ENCODE measurements at places on chromosomes 13 and 19. TPM values are rescaled to one million over a fixed set of nuclear protein-coding genes. Genes with fewer than 3 reads are reported as not detected.
A peak's percentile ranks its signal among the peaks of the same experiment; 100 is the strongest.

GRCh38 chr19:2799273-2800020 lies 14.1 kb downstream of the THOP1 start:
- no peak overlapping the region for H3K27ac ChIP-seq
- H3K27me3 ChIP-seq: no peaks in the 10 kb centered on the region
- H3K4me1 ChIP-seq: no peaks in the 10 kb centered on the region
- no peak for DNase-seq
- H3K4me3 ChIP-seq: no peak overlapping the region

DNA sequence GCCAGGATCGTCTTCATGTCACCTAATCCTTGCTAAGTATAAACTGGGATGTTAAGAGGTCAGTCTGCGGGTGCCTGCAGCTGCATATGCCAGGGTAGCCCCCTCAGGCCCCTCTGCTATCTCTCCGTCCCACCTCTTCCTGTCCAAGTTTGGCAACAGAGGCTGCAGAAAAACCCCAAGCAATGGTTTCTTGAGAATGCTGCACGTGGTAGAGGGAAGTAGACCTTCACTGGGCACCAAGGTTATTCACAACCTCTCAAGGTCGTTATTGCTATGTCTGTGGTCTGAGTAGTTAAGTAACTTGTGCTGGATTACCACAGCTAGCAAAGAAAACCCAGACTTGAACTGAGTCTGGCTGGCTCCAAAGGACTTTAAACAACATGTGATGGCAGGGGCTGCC lies 77.9 kb upstream of the XPO4 start:
- no peak overlapping the region for H3K27ac ChIP-seq
- no peaks in the 10 kb centered on the region for H3K27me3 ChIP-seq
- DNase-seq: no peak
- peaks cover 98% of the 10 kb centered on the region for H3K36me3 ChIP-seq

- H3K27ac ChIP-seq: no peak overlapping the region
- DNase-seq: no peak
- H3K4me3 ChIP-seq: no peak overlapping the region
- H3K27me3 ChIP-seq: no peaks in the 10 kb centered on the region
- H3K36me3 ChIP-seq: no peaks in the 10 kb centered on the region
- H3K4me1 ChIP-seq: peaks cover 15% of the 10 kb centered on the region
Measured at GRCh38 chr19:57302727-57303401, 17.4 kb upstream of the ZNF543 start.

DNA sequence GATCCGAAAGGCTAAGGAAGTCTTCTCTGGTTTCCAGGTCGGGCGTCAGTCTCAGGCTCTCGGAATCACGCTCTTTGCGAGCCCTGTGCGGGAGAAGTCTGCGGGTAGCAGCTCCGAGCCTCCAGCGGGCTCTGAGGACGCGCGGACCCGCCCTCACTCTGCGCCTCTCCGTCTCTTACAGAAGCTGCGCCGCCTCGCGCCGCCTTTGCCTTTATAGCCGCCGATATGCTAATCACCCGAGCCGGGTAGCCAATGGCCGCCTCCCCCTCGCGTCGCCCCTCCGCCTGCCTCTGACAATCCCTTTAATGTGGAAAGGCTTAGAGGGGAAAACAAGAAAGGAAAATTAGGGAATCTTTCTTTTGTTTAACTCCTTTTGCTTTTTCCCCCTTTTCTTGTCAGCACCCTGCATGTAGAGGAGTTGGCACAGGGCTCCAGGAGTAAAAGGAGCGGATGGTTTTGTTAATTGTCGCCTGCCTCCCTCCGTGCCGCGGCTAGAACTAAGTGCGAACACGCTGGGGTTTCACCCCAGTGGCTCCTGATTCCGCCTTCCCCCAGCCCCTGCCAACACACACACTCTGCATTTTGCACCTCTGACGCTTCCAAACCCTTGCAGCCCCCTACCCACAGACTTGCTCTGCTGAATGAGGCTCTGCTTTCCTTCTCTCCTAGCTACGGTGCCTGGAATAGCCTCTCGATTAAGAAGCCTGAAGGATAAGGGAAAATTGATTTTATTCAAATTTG lies at the start of gene PCDH8:
Gene PCDH8, minus strand, starts transcription at position 186 of the 741 bp plus-strand sequence. CDS start 204 bp downstream, outside the sequence.
- peaks cover 8% of the 10 kb centered on the region for H3K27me3 ChIP-seq
- H3K4me3 ChIP-seq: no peak within 1 kb of the TSS
- no peaks in the 10 kb centered on the region for H3K36me3 ChIP-seq
- H3K27ac ChIP-seq: no peak within 1 kb of the TSS
- DNase-seq: no peak

- no peaks in the 10 kb centered on the region for H3K27me3 ChIP-seq
- DNase-seq: peak; percentile 96
- H3K4me1 ChIP-seq: peaks cover 14% of the 10 kb centered on the region
- peak overlapping the region; percentile 67 for H3K27ac ChIP-seq
- H3K36me3 ChIP-seq: no peaks in the 10 kb centered on the region
- H3K4me3 ChIP-seq: peak overlapping the region; percentile 14
Measured at GRCh38 chr19:48660852-48661710, 11.7 kb downstream of the NTN5 start.

DNA sequence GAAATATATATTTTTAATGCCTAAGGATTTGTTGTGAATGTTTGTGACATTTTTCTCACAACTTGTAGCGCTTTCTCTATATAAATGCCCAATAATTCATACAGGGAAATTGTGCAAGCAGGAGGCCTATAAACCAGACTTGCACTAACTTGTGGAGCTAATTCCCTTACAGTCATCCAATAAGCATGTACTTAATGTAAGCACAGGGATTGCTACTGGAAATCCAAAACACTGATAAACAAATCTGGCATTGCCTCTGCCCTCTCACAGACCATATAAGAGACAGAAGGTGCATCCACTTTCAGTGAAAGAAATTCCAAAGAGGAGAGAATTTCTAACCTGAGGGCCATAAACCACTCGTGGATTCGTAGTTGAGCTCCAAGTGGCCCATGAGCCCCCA lies 518.8 kb downstream of the MYO16 start:
- H3K27me3 ChIP-seq: no peaks in the 10 kb centered on the region
- no peak overlapping the region for H3K4me3 ChIP-seq
- no peaks in the 10 kb centered on the region for H3K36me3 ChIP-seq
- no peak overlapping the region for H3K27ac ChIP-seq
- H3K4me1 ChIP-seq: peaks cover 40% of the 10 kb centered on the region

DNA sequence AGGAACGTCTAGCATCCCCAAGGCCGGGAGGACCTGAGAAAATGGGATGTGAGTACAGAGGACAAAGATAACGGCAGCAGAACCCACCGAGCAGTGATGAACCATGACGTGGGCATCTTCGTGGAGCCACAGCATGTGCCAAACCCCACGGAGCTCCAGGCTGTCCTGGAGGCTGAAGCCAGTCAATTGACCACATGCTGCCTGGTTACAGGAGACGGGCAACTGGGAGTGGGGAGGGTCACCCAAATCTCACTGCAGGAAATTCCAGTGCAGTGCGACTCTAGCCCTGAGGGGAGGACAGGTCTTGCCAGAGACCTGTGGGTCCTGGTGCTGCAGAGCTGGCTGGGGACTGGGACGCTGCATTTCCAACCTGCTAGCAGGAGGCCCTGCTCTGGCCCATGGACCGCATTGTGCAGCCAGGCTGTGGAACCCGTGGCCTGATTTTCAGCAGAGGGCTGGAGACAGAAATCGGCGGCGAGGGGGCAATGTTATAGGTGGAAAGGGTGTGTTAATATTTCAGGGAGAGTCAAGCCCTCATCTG lies 3.2 kb upstream of the GRTP1 start:
- no peak overlapping the region for H3K27ac ChIP-seq
- DNase-seq: no peak
- peaks cover 4% of the 10 kb centered on the region for H3K27me3 ChIP-seq
- no peaks in the 10 kb centered on the region for H3K36me3 ChIP-seq
- peaks cover 8% of the 10 kb centered on the region for H3K4me1 ChIP-seq

GRCh38 chr13:106310291-106310865 lies 225.1 kb downstream of the EFNB2 start:
- H3K4me3 ChIP-seq: no peak overlapping the region
- H3K27me3 ChIP-seq: no peaks in the 10 kb centered on the region
- no peak overlapping the region for H3K27ac ChIP-seq

GRCh38 chr13:76164290-76164689 lies 528.2 kb downstream of the LMO7 start:
- no peaks in the 10 kb centered on the region for H3K36me3 ChIP-seq
- no peak overlapping the region for H3K27ac ChIP-seq
- no peaks in the 10 kb centered on the region for H3K27me3 ChIP-seq
- DNase-seq: no peak
- H3K4me1 ChIP-seq: peaks cover 15% of the 10 kb centered on the region

DNA sequence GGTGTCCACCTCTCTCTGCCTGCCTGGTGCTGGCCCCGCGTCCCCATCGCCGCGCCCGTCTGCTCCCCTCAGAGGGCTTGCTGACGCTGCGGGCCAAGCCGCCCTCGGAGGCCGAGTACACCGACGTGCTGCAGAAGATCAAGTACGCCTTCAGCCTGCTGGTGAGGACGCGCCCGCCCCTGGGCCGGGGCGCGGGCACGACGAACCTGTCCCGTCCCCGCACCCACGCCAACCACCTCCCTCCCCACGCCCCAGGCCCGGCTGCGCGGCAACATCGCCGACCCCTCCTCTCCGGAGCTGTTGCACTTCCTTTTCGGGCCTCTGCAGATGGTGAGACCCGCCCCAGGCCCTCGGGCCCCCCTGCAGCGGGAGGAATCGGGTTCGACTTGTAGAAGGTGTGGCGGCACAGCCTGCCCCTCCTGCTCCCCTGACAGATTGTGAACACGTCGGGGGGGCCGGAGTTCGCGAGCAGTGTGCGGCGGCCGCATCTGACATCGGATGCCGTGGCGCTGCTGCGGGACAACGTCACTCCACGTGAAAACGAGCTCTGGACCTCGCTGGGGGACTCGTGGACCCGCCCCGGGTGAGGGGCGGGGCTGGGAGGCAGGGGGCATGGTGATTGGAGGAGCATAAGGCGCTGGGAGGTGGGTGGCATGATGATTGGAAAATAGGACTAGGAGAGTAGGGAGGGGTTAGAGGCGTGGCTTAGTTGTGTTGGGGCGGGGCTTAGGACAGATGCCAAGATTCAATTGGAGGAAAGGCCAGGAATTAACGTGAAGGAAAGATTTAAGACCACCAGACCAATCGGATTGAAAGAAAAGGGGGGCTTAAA lies 6.6 kb downstream of the EPS8L1 start:
- no peak overlapping the region for H3K27ac ChIP-seq
- peaks cover 33% of the 10 kb centered on the region for H3K4me1 ChIP-seq
- H3K27me3 ChIP-seq: peaks cover 18% of the 10 kb centered on the region
- H3K36me3 ChIP-seq: no peaks in the 10 kb centered on the region
- H3K4me3 ChIP-seq: peak overlapping the region; percentile 39
- DNase-seq: no peak

DNA sequence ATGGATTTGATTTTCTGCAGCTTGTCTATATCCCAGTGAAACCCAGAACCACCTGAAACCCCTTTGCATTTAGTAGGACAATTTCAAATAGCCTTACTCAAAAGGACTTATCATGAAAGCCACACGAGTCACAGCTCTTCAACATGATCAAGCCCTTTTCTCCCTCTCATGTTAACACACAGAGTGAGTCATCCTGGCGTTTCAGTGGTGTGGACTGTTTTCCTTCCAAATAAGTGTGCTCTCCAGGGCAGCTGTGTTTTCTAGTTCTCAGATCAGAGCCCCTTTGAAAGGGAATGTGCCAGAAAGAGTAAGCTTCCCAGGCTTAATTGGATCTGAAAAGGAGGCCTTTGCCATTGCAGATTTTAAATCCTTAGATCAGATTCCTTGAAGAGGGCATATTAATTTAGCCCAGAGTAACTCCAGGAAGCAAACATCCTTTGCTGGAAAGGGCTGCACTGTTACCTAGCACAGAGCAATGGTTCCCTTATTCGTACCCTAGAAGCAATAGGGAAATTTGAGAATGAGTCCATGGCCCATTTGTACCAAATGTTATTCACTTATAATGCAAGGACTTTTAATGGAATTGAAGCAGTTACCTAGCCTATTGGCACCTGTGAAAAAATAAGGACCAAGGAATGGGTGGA lies 51.3 kb downstream of the ERICH6B start:
- H3K4me1 ChIP-seq: no peaks in the 10 kb centered on the region
- H3K27ac ChIP-seq: no peak overlapping the region
- H3K36me3 ChIP-seq: no peaks in the 10 kb centered on the region
- H3K4me3 ChIP-seq: no peak overlapping the region

DNA sequence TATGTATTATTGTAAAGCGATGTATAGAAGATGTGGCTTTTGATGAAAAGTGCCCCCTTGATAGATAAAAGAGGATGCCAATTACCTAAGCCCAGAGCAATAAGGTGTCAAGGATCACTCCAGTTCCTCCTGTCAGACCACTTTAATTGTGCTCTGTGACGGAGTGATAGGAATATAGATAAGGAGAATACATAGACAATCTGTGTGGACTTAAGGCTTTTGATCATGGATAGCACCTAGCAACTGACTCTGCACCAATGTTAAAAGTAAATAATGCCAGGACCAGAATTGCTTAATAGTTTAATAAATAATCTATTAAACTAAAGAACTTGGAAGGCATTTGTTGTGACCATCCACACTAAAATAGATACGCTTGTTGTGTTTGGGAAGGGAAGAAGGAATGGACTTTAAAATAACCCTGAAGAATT lies 390.7 kb upstream of the ARGLU1 start:
- H3K27ac ChIP-seq: no peak overlapping the region
- H3K4me3 ChIP-seq: no peak overlapping the region
- no peaks in the 10 kb centered on the region for H3K27me3 ChIP-seq
- no peaks in the 10 kb centered on the region for H3K36me3 ChIP-seq
- H3K4me1 ChIP-seq: no peaks in the 10 kb centered on the region

DNA sequence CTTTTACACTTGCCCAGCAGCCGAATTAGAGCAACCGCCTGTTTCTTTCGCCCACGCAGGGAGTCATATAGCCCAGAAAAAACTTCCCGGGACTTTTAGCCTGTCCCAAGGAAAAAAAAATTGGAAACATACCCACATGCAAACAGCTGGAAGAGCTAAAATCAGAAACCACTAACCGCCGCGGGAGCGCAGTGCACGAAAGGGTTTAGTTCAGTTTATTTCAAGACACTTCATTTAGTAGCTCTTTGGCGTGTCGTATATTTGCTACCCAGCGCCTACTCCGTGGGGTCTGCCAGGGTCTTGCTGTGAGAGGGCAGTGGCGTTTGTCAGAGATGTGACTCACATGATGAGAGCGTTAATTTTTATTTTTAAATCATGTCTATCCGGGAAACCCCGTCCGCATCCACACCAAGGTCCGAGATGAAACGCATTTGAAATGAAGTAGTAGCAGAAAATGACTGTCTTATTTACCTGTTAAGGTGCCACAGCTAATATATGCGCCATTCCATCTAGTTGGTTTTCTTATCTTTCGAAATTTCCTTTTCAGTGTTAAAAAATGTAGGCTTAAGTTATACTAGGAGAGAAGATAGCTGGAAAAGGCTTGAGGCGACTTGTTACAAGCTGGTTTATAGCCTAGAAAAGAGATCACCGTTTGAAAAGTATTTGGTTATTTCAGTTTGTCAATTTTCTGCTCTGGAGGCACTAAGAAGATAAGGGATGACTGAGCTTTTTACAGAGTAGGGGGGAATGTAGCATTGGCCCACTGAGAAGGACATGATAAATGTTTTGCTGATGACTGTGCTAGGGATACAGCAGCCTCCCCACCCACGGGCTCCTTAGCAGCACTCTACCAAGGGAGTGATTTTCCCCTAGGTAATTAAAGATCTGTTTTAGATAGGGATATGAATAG lies 1.7 kb downstream of the KLF5 start:
- H3K36me3 ChIP-seq: no peaks in the 10 kb centered on the region
- peaks cover 6% of the 10 kb centered on the region for H3K4me1 ChIP-seq
- H3K27ac ChIP-seq: peak overlapping the region; percentile 78

The CLDND2 gene
- not detected for total RNA-seq

The NLRP4 gene
- not detected for total RNA-seq

The EFNB2 gene
- 16.4 TPM for total RNA-seq

The SIGLEC12 gene
- total RNA-seq: not detected

The GFY gene
- total RNA-seq: not detected

All from esophagus muscularis mucosa (tissue), 4 donors.